Jurkat, Clone E6-1 (cell line): ENCODE measurements at places on chromosomes 7 and 10.

DNA sequence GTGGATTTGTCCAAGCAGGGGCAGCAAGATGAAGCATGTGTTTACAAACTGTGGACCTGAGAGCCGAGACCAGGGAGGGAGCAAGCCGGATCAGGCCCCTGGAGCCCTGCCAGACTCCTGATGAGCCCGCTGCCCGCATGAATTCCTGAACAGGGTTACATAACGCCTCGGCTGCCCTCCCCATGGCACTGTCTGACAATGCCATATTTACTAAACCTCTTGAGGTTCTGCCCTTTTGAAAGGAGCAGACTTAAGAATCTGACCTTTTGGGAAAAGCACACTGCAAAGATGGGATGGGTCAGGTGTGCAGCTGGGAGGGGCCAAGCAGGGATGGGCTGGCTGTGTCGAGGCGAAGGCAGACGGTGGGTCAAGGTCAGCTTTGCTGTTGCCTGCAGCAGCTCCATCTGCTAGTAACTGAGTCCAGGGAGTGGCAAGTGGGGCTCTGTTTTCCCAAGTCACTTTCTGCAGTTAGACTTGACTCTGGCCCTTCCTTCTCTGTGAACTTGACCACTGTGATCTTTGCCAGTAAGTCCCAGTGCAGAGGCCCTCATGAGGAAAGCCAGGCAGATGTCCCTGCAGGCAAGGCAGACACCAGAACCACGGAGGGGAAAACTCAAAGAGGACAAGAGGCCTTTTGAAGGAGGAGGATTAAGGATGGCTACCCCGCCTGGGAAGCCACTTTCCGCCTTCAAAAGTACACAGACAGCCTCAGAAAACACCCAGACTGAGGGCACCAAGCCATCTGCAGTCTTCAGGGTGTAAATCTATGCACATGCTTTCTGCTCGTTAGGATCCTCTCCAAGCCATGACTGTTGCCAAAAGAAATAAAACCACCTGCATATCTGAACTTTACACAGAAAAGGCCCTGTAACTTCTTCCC, 175.8 kb downstream of the TNS3 start:
- DNase-seq: no peak

DNA sequence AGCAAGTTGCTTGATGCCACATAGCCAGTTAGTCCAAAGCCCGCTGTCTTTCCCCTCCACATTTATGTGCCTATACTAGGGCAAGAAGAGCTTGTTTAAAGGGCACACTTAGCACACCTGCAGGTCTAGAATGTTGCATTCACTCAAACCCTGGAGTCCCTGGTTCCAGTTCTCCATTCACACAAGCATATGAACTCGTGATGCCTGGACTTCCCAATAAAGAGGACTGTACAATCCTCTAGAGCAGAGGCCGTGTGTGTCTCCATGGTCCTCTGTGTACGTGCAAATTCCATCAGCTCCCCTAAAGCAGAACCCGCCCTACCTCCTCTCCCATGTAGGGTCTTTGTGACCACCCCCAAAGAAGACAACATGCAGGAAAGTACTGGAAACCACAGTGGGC, 3.0 kb upstream of the SH3PXD2A start:
- no peak for DNase-seq

DNA sequence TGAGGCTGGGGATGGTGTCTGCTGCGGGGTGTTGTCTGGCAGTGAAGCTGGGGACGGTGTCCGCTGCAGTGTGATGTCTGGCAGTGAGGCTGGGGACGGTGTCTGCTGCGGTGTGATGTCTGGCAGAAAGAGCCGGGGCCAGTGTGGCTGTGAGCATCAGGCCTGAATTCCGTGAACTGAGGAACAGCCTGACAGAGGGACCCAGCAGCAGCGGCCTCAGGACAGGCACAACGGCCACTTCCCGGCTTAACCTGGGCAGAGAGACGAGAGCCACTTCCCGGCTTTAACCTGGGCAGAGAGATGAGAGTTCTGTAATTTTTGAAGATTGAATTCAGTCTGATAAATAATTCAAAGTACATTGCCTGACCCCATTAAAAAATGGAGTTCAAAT, 321.2 kb downstream of the PTPRN2 start:
- no peak for DNase-seq

DNA sequence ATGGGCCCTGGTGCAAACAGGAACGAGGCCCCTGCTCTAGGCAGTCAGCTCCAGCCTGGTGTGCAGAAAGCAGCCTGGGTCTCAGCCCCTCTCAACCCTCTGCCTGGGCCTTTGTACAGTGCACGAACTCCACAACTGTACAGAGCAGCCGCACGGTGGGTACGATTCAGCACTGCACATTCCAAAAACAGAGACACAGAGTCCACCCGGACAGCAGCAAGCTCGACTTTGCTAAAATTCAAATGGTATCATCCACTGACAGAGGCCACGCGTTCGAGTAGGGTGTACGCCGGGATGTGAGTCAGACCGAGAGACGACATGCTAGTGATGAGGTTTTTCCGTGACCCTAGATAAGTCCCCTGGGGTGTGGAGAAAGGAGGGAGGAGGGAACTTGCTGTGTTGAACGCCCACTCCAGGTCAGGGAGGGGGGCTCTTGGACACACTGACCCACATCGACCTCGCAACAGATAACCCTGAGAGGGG, 65.6 kb upstream of the PDGFA start:
- DNase-seq: no peak

- DNase-seq: no peak
Observed at GRCh38 chr10:59176241-59177030, at the start of gene PHYHIPL. PHYHIPL (plus strand) TSS chr10:59176643; CDS start chr10:59176854, 211 bp downstream.

DNA sequence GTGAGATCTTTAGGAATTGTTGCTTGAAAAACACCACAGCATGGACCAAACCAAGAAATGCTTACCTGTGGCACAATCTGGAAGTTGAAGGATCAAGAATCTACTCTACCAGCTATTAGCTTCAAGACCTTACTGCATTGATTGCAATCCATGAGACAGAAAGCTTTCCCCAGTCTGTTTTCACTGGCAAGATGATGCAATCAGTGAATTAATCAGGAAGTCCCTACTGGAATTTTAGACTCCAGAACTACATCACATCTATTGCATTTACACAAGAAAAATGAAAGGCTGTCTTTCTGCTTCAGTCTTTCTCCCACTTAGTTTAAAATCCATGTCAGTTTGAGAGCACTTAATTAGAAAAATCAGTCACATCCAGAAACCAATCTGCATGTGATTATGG, 191.7 kb downstream of the TFEC start:
- no peak for DNase-seq

DNA sequence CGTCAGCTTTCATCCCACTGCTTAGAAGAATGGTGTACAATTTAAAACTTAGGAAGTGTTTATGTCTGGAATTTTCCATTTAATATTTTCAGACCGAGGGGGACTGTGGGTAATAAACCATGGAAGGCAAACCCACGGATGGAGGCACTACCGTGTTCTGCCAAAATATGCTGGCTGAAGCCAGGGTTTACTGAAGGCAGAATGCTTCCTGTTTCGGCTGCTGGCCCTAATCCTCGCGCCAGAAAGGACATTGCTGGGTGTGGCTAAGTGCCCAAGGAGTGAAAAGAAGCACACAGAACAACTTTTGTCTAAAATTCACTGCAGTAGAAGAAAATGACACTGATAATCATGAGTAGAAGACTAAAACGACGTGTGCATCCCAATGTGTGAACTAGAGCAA, 32.3 kb downstream of the PITRM1 start:
- DNase-seq: no peak
